Neural crest cell (in vitro differentiated cells): ENCODE measurements at places on chromosomes 5 and 9.

DNA sequence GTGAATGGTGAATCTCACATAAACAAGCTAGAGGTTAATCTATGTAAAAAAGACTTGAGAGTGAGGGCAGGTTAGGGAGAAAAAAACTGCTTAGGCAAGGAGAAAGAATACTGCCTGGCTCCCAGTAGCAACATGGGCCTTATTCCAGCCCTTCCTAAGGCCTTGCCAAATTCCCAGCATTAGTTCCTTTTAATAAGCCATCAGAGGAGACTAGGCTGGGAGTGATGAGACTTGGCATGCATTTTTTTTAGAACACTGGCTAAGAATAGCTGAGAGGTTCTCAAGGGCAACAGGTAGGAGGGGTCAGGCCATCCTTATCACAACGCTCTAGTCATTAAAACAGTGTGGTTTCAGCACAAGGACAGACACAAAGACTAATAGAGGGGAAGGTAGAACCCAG is 20.9 kb upstream of the ZBTB43 start:
- no peak for DNase-seq

- no peak for DNase-seq
Observed at GRCh38 chr9:123568691-123569688, 213.0 kb downstream of the CRB2 start.

- no peak for DNase-seq
Observed at GRCh38 chr5:80159133-80159815, 96.6 kb downstream of the SERINC5 start.

DNA sequence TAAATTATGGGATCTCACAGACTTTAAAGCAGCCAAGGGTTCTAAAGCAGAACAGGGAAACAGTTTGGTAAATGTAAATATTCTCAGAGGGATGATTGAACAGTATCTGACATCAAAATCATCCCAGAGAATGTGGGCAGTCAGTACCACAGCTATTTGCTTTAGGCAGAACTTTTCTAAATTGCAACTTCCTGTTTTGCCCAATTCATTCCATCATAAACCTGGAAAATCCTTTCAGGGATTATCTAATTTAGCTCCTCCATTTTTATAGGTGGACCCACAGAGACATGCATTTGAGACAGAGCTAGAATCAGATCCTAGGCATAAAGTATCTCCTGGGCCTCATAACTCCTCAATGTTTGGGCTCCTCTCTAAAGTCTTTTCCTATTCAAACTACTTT is 12.4 kb downstream of the NR6A1 start:
- DNase-seq = no peak

GRCh38 chr5:79663212-79663611 is 26.4 kb upstream of the CMYA5 start:
- DNase-seq = no peak
